ENCODE measurements at places on chromosomes 3 and 15.

DNA sequence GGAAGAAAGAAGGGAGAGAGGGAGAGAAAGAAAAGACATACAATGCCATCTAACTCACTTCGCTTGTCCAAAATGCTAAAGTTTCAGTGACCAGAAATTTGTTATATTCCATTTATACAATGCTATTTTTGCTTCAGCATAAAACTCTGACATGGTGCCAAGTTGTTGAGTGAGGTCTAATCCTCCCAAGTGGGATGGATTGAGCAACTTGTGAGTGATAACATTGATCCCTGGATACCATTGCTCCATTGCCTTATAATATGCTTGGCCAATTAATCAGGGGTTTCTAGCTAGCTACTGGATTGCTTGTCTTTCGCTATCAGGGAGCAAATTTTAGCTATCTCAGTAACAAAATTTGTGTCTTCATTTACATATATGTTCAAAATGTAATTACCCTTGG lies 615.6 kb upstream of the DPPA4 start:
- DNase-seq: no peak

DNA sequence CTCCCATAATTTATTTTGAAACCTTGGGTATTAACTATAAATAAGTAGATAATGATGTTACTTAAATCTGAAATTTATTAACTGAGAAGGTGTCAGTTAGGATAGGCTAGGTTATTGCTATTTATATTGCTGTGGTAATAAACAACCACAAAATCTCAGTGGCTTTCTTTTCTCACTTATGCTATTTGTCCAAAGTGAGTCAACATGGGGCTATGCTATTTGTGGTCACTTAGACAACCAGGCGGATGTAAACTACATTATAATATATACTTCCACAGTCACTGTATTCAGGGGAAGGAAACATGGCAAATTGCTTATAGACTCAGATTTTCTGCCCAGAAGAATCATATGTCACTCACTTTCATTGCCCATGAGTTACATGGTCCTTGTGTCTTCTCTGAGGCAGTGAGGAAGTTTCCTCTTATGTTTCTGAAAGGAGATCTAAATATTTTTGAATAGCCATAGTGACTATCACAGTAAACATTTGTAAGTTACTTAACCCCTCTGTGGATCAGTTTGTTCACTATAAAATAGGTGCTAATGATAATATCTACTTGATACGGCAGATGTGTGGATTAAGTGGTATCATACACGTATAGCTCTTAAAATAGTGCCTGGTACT lies 19.8 kb downstream of the HMG20A start:
- no peak for DNase-seq

GRCh38 chr15:72474912-72475628 lies 940 bp downstream of the ARIH1 start:
- DNase-seq: peak; percentile 82

- no peak for DNase-seq
Observed at GRCh38 chr3:127762077-127762786, 60.1 kb downstream of the MGLL start.

- no peak for DNase-seq
Observed at GRCh38 chr3:24060055-24060454, 115.0 kb downstream of the NR1D2 start.

DNA sequence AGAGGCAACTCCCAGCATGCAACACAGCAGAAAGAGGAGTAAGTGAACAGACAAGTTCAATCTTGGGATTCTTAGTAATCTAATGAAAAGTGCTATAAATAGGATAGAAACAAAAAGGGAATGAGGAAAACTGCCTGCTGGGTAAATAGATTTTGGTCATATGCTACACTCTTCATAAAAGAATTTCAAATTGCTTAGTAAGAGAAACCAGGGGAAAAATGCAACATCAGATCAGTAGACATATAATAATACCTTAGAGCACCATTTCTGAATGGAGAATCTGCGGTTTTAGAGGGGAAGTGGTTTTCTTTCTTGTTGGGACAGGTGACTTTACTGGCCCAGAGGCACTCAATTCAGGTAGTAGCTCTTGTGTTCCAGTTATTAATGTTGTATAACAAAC lies 13.4 kb upstream of the TBC1D5 start:
- DNase-seq: no peak

DNA sequence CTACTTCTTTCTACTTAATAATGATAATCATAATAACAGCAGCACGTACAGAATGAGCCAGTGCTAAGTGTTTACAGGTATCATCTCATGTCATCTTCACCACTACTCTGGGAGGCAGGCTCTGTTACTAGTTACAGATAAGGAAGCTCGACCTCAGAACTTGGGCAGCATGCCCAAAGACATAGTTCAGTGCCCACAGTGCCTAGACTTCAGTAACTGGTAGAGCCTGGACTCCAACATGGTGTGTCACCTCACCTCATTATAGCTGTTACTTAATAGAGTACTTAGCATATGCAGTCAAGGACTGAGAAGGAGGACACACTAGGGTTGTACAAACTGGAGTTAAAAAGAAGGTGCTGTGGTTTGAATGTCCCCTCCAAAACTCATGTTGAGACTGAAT lies 7.6 kb downstream of the GADL1 start:
- no peak for DNase-seq

DNA sequence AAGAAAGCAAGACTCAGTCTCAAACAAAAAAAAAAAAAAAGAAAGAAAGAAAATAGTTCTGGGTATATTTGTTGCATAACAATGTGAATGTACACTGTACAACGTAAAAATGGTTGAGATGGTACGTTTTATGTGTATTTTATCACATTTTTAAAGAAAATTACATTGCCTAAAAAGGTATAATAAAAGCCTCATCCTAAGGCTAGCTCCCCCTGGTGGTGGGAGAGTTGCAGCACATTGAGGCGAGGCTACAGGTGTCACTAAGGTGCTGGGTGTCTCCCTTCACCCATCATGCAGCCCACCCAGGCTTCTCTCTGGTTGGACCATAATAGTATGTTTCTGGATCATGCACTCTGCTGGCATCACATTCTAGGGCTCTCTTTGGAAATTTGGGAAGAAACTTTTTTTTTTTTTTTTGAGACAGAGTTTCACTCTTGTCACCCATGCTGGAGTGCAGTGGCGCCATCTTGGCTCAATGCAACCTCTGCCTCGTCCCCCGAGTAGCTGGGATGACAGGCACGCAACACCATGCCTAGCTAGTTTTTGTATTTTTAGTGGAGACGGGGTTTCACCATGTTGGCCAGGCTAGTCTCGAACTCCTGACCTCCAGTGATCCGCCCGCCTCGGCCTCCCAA lies 12.4 kb upstream of the RAB11A start:
- DNase-seq: peak; percentile 87

GRCh38 chr3:10764259-10765051 lies 51.6 kb upstream of the SLC6A11 start:
- DNase-seq: no peak

- no peak for DNase-seq
Observed at GRCh38 chr3:40876009-40876408, 323.3 kb upstream of the CTNNB1 start.

GRCh38 chr3:176650478-176650877 lies 546.8 kb downstream of the TBL1XR1 start:
- no peak for DNase-seq

GRCh38 chr3:104768886-104769285 lies 597.8 kb upstream of the ALCAM start:
- DNase-seq: no peak

- no peak for DNase-seq
Observed at GRCh38 chr3:15681668-15682067, 80.1 kb downstream of the BTD start.

GRCh38 chr3:64467255-64467944 lies 220.4 kb downstream of the ADAMTS9 start:
- no peak for DNase-seq

DNA sequence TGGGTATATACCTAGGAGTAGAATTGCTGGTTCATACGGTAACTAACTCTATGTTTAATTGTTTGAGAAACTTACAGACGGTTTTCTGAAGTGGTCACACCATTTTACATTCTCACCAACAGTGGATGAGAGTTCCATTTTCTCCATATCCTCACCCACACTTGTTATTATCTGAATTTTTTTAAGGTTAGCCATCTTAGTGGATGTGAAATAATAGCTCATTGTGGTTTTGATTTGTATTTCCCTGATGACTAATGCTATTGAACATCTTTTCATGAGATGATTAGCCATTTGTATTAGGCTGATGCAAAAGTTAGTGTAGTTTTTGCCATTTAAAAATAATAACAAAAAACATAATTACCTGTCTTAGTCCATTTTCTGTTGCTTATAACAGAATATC lies 18.6 kb downstream of the CSTA start:
- DNase-seq: no peak

DNA sequence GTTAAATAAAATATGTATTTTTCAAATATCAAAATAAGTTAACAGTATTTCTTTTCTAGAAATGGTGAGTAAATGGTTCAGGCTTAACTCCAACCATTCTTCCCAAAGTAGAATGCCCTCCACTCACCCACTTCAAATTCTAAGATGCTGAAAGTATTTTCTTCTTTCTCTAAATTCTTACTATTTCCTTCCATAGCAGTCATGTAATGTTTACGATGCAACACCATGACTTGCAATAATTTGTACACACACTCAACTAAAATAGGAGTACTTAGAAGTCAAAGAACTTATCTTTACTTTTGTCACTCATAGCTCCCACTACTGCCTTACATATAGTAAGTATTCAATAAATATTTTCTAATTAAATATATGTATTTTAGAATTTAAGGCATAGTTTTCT lies 65.0 kb downstream of the AQR start:
- no peak for DNase-seq

- no peak for DNase-seq
Observed at GRCh38 chr15:87724330-87724729, 532.2 kb downstream of the NTRK3 start.

GRCh38 chr3:4359805-4360502 lies 56.8 kb downstream of the SETMAR start:
- no peak for DNase-seq

DNA sequence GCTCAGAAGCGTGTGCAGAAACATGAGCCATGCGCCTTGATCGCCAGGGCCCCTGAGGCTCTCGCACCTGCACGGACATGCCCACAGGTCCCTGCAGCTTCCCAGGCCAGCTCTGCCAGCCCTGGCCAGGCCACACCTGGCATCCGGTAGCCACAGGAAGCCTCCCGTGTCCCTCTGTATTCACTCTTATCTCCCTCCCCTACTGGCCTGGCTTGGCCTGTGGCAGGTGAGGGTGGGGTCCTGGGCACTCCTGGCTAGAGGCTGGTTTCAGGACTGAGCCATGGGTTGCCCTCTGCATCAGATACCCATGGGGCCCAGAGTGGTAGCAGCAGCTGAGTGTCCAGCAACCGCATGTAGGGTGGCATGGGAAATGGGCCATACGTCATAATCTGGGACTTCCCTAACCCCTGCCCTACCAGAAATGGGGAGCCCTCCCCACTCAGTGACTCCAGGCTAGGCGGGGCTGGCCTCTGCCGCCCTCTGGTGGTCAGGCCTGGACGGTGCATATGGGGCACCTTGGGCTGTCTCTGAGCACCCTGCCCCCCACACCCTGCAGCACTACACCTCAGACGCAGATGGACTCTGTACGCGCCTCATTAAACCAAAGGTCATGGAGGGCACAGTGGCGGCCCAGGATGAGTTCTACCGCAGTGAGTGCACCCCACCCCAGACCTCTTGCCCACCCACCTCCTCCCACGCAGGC lies 12.6 kb upstream of the LMAN1L start:
- DNase-seq: peak; percentile 87

DNA sequence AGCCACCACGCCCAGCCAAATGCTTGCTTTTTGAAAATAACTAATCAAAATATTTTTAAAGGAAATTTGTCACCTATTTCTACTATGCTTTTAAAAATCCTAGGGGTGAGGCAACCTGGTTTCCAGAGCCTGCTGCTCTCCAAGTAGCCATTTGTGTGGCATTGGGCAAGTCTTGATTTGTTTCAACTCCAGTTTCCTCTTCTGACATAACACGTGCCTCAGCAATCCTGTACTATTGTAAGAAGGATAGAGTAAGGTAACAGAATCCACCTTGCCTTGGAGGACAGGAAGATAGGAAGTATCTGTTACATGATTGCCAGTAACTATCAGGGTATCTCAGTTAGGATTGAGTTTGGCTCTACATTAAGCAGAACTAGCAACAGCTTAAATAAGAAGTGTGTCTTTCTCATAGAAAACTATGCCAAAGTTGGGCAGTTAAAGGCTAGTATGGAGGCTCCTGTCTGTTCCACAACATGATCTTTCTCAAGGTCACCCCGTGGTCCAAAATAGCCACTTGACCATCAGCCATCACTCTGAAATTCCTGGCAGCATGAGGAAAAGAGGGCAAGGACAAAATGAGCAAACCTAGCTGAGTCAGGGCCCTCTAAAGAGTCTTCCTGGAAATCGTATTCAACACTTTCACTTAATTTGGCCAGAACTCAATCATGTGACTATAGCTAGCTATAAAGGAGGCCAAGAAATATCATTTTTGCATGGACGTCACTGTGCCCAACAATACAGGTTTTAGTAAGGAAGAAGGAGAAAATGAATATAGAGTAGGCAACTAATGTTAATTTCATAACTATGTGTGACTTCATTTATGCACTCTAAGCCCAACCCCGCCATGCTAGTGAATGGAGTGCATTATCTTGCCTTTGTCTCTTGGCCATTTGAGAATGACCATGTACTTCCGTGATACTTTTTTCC lies 66.1 kb downstream of the HMG20A start:
- no peak for DNase-seq

Data from stimulated activated CD4-positive, alpha-beta T cell treated with anti-CD3 and anti-CD28 coated beads, Interleukin-4, amount 100 ng/mL, for 24 hours (primary cell).